ENCODE measurements at places on chromosomes 2 and 18. TPM values are rescaled to one million over a fixed set of nuclear protein-coding genes. Genes with fewer than 3 reads are reported as not detected.

DNA sequence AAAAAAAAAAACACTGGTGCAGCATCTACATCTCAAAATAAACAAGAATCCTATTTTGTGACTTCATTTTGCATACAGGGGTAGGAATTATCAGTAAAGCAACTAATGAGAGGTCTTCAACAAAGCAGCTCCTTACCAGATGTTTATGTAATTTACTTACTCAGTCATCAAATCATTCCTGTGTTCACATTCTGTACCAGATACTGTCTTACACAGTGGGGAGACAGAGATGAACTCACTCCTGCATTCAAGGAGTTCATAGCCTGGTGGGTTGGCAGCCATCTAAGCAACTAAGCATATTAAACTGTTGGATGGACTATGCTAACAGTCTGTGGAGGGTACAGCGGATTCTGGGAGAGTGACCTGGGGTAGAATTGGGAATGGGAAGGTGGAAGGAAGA lies 169.0 kb downstream of the OSR1 start:
- H3K4me3 ChIP-seq: no peak overlapping the region
- H3K4me1 ChIP-seq: no peaks in the 10 kb centered on the region
- DNase-seq: no peak
- no peaks in the 10 kb centered on the region for H3K27me3 ChIP-seq
- H3K27ac ChIP-seq: no peak overlapping the region

GRCh38 chr18:69755856-69756496 lies 191.7 kb downstream of the CD226 start:
- H3K4me3 ChIP-seq: no peak overlapping the region
- DNase-seq: no peak
- no peaks in the 10 kb centered on the region for H3K36me3 ChIP-seq
- H3K27me3 ChIP-seq: no peaks in the 10 kb centered on the region

GRCh38 chr2:8485736-8486135 lies 196.1 kb upstream of the ID2 start:
- no peak overlapping the region for H3K27ac ChIP-seq
- no peaks in the 10 kb centered on the region for H3K36me3 ChIP-seq
- H3K27me3 ChIP-seq: no peaks in the 10 kb centered on the region
- H3K4me3 ChIP-seq: no peak overlapping the region

DNA sequence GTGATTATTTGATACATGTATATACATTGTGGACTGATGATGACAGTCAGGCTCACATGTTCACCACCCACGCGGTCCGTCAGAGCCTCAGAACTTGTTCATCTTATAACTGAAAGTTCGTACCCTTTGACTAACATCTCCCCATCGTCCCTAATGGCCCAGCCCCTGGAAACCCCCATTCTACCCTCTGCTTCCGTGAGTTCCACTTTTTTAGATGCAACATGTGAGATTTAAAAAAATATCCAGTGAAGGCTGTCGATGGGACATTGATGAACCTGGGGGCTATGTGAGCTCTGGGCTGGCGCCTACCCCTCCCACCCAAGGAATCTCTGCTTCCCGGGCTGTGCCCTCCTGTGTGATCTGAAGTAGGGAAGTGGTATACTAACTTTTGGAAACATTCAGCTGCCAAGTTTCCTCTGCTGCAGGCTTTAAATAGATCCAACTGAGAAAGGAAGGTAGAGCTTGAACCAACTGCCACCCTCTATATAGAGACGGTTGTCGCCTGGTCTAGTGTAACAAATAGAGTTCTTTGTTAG lies 163.8 kb downstream of the FAM210A start:
- H3K4me1 ChIP-seq: peaks cover 3% of the 10 kb centered on the region
- no peak overlapping the region for H3K4me3 ChIP-seq
- no peaks in the 10 kb centered on the region for H3K36me3 ChIP-seq
- H3K27ac ChIP-seq: no peak overlapping the region
- no peak for DNase-seq

DNA sequence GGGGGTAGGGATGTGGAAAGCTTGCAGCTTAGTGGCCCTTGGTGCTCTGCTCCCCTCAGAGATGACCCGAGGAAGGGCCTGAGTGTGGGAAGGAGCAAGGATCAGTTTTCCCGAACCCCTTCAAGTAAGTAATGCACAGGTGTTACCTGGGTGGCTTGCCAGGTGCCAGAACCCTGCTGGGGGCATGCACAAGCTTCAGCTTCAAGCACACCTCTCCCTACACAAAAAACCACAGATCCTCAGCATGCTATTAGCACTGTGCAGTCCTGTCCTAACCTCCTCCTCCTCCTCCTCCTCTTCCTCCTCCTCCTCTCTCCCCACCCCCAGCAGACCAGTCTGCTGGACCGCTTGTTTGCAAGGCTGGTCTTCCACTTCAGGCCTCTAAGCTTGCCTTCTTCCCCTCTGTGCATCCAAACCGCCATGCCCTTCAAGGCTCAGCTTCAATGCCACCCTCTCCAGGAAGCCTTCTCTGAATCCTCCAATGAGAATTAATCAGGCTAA lies 114.8 kb downstream of the ACAA2 start:
- H3K27ac ChIP-seq: no peak overlapping the region
- no peaks in the 10 kb centered on the region for H3K27me3 ChIP-seq
- no peak overlapping the region for H3K4me3 ChIP-seq
- H3K36me3 ChIP-seq: no peaks in the 10 kb centered on the region

DNA sequence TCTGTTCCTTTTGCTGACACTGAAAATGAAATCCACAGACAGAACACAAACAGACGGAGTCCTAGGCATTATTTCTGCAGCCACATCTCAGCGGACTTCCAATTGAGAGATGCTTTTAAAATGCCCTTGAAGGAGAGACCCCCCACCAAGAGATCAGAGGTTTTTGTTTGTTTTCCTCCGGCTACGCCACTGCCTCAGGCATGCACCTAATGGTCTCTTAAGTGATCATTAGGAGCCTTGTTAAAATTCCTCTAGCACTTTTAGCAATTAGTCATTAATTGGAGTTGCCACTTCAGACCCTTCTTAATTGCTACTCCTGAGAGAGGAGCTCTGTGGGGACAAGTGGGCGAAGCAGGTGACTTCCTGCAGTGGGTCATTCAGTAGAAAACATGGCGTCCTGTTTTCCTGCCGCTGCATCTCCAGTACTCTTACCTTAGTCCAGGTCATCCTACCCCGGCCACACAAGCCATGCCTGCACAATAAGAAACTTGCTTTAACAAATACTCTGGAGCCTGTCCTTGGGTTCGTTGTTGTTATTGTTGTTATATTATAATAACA lies 257.7 kb upstream of the CHAC2 start:
- no peak overlapping the region for H3K27ac ChIP-seq
- no peak overlapping the region for H3K4me3 ChIP-seq
- DNase-seq: no peak

DNA sequence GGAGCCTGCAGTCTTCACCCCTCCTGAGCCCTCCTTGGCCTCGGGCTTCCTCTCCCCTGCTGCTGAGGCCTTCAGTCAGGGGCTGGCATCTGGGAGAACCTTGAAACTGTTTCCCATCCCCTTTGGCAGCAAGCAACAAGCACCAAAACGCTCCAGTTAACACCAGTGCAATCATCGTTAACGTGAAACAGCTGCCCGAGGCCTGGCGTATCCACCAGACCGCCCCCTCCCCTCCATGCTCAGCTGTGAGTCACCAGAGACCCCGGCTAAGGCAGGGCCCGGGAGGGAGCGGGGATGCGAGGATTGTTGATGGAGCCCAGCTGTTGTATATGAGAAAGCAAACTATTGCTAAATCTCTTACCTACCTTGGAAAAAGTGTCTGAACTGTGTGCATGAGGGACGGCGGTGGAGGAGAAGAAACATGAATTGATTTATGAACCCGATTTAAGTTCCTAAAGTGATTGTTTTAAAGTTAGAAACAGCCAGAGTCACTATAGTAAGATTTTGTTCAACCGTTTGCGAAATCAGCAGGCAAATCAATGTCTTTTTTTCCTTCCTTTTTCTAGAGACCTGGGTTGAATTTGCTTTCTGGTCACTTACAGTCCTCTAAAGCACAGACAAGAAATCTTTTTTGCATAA lies 5.2 kb downstream of the ZFP36L2 start:
- no peaks in the 10 kb centered on the region for H3K27me3 ChIP-seq
- H3K36me3 ChIP-seq: no peaks in the 10 kb centered on the region
- peak; percentile 61 for DNase-seq
- H3K4me3 ChIP-seq: peak overlapping the region; percentile 87
- H3K4me1 ChIP-seq: peaks cover 19% of the 10 kb centered on the region
- H3K27ac ChIP-seq: peak overlapping the region; percentile 96

SERPINE2 gene
- total RNA-seq: 1.1 TPM

KCNE4 gene
- total RNA-seq: 0.75 TPM
